ENCODE measurements at places on chromosomes 3 and 15.
A peak's percentile ranks its signal among the peaks of the same experiment; 100 is the strongest.

DNA sequence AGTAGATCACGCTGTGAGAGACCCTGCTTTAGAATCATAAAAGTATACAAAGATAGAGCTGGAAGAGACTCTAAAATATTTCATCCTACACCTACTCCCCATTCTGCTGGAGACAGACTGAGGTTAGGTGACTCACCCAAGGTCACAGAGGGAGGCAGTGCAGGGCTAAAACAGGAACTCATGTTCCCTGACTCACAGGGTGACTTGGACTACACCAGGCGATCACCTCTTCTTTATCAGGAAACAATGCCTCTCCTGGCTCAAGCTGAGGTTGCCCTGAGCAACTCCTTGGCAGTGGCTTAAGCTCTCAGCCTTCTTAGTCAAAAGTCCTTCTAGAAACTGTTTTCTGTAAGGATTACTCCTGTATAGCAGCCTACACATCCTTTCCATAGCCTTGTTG, 26.4 kb upstream of the TNFAIP8L3 start:
- DNase-seq: no peak

DNA sequence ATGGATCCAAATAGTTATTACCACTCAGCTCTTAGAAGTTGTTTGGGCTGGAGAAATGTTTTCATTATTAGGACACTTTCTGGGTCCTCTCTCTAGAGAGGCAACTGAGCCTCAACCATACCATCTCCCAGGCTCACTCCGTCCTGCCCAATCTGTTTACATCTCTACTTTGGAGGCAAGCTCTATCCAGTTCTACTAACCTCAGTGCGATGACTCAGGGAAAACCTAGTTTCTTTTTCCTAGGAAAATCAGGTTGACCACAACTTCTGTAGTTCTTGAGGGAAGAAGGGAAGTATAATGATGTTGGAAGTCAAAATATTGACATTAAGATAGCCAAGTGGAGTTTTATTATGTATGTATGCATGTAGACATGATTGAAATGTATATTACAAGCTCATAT, 40.4 kb downstream of the LPP start:
- DNase-seq: no peak

GRCh38 chr3:101423984-101424888, 88.8 kb downstream of the SENP7 start:
- DNase-seq: no peak

DNA sequence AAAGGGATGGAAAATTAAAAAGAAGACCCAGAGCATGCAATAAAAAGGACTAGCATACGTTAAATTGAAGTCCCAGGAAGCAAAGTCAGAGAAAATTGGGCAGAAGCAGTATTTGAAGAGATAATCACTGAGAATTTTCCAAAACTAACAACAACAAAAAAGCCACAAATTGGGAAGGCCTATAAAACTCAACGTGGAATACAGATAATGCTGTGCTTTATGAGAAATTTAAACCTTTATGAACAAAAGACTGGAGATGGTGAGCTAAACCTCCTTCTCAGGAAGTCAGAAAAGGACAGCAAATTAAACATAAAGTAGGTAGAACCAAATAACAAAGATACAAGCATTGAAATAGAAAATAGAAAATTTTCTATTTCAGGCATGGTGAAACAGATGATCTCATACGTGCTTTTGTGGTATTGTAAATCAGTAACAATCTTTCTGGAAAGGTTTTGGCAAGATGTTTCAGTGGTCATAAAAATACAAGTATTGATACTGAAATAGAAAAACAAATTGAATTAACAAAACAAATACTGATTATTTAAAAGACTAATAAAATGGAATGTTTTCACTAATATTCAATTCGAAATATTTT, 55.6 kb downstream of the LYSMD4 start:
- no peak for DNase-seq

DNA sequence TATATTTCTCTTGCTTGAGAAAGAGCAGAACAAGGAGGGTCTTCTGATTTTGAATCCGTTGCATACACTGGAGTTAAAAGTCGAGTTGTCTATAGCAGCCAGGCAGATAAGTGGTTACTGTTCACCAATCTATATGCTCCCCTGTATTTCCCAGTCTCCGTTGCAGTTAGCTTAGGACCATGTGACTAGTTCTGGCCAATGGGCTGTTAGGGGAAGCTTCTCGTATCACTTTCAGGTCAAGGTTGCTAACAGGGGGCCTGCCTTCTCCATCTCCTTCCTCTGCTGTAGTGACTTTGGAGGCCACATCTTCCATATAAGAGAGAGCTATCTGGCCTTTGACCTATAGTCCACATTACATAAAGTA, 188.5 kb upstream of the KBTBD8 start:
- no peak for DNase-seq

DNA sequence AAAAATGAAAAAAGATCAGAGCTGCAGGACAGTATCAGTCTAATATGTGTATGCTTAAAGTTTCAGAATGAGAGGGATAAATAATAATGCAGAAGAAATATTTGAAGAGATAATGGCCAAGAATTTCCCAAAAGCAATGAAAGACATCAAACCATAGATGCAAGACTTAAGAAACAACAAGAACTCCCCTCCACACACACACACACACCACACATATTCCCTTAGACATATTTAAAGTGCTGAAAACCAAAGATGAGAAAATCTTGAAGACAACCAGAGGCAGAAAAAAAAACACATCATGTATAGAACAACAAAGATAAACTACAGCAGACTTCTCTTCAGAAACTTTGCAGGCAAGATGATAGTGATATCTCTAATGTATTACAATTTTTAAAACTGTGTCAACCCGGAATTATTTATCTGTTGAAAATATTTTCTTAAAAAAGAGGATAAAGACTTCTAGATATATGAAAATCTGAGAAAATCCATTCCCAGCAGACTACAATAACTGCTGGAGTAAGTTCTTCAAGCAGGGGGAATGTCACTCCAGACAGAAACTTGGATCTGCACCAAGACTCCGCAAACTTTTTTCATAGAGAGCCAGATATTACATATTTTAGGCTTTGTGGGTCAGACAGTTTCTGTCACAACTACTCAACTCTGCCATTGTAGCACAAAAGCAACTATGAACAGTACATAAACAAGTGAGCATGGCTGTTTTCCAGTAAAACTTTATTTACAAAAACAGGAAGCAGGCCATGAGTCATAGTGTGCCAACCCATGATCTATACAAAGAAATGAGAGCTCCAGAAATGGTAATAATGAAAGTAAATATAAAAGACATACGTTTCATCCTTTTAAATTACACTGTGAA, 223.4 kb upstream of the CGNL1 start:
- DNase-seq: no peak

- no peak for DNase-seq
Measured at GRCh38 chr15:56291741-56292140, 48.1 kb upstream of the RFX7 start.

- DNase-seq: no peak
Measured at GRCh38 chr3:197734667-197735318, 1.9 kb downstream of the RUBCN start.

DNA sequence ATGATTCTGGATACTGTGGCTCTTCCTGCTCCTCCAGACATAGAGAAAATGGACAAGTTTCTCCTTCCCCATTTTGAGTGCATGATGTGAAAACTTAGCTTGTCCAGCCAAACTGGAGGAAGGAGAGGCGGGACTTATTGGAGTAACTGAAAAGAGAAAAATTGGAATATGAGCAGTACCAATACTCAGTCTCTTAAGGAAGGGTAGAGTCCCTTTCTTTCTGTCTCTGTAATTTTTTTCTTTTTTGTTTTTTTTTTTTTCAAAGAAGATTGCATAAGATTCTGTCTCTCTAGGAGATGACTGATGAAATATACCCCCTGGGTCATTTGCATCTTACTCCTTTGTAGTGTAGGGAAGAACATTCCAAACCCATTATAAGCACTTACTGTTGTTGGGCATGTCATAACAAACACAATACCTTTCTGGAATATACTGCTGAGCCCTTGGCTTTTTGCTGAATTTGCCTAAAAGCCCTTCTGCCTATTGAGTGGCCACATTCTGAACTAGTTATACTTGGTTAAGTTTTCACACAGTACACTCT, 498.1 kb upstream of the TPRG1 start:
- no peak for DNase-seq

DNA sequence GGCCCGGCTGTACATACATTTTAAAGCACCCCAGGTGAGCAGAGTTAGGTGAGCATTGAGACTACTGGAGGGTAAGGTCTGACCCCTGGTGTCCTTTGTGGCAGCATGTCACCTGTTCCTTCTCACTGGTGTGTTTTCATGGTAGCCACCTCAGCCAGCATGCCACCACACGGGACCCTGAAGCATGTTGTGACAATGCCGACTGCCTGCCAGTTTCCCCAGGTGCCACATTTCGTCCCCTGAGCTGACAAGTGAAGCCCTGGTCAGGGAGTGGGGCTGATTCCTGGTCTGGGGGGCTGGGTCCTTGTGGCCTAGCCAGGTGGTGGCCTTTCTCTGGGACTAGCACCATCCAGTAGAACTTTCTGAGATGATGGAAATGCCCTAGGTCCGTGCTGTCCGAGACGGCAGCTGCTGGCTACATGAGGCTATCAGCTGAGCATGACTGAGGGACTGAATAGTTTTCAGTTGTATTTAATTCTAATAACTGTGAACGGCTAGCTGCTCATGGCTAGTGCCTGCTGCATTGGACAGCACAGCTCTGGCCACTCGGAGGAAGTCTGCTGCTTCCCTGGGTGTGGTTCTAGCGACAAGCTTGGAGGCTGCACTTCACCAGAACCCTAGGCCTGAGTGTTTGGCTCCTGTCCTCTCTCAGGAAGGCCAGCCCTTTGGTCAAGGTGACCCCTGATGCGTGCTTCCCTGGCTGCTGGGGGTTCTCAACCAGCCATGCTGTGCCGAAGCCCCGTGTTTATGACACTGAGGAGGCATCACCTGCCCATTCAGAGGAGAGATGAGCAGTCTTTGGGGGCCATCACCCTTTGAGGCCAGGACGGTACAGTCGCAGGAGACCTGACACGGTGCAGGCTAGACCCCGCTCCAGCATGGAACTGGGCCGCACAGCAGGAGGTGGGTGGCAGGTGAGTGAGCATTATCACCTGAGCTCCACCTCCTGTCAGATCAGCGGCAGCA, 3.9 kb downstream of the C3orf22 start:
- no peak for DNase-seq

DNA sequence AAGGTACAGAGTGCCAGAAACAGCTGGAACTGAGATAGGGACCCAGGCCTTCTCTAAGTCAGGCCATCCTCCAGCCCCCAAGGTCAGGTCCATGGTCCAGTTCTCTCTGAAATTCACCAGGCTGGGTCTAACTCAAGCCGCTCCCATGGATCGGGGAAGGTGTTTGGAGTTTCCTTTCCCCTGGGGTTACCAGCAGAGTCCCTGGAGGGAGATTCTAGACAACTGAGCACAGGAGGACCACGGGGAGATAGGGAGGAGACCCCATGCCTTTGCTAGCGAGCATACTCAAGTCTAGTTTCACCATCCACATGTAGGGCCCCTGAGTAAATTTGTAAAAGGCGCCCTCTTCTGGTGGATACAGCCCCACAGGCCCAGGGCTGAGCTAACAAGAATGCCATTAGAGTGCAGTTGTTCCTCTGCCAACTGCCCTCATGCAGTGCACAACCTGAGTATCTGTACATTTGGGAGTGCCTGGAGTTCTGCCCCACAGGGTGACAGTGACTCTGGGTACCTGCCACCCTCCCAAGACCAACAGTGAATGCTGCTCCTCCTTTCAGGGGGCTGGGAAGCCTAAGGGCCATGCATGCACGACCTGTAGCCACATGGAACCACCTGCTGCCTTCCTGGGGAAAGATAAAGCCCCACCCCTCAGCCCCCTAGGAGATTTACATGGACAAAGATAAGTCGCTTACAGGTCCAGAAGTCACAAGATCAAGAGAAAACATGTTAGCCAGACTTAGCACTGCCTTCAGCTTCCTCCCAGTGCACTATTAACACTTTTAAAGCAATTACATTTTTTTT, 89.0 kb downstream of the IQSEC1 start:
- no peak for DNase-seq

DNA sequence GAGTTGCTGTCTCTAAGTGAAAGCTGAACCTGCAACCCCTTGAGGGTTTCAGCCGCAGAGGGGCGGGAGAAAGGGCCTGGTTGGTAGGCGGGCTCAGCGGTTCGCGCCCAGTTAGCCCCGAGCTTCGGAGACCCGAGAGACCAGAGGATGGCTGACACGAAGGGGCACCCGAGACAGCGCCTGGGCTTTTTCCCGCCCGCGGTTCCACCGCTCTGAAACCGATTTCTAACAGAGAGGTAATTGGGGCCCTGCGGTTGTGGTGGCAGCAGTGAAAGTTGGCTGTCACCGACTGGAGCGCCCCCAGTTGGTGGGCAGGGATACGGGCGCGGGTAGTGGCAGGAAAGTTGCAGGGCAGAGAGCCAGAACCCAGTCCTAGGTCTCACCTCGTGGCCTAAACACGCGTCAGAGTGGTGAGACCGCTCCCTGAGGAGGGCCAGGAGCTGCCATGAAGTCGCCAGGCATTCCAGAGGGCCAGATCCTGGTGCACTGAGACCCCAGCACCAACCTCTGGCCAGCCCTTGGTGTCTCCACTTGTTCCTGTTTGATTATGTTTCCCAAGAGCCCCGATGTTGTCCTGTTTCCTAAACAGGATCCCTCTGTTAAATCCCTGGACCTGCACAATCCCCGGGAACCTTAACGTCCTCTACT, 625 bp upstream of the ELL3 start:
- peak; percentile 81 for DNase-seq

GRCh38 chr3:38005076-38006020, 14.8 kb downstream of the VILL start:
- DNase-seq: no peak

GRCh38 chr15:34583399-34584329, at the start of gene GOLGA8B:
Gene GOLGA8B, minus strand, starts transcription at chr15:34583651. Its CDS starts 47,739 bp downstream, at chr15:34535912.
- DNase-seq: peak; percentile 56

DNA sequence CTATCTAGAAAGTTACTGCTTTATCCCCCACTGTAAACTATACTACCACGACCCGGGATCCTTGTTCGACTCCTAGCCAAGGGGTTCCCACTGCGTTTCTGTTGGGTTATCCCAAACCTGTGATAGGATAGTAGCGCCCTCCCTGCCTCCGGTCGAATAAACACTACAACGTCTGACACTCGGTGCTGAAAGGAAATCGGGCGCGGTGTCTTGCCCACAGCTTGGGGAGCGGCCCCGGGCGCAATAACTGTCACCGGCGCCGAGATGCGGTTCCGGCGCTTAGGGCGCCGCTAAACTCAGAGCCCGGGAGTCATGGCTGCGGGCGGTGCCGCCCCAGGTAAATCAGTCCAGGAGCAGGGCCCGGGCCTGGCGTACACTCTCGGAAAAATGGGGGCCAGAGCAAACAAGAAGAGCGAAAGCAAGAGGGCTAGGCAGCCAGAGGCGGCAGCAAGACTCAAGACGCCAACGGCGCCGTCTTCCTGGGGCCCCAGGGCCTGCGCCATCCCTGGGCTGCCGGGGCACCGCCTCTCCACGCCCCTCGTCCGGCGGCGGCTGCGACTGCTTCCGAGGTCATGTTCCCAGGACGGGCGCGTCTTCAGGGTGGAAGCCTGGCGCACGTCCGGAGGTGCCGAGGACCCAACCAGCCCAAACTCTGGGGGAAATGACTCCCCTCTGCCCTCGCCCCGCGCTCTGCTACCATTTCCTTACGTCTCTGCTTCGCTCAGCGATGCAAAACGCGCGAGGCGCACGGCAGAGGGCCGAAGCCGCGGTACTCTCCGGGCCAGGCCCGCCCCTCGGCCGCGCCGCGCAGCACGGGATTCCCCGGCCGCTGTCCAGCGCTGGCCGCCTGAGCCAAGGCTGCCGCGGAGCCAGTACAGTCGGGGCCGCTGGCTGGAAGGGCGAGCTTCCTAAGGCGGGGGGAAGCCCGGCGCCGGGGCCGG, at the start of gene DUT:
Gene DUT (plus strand): TSS at position 575 of the 941 bp plus-strand sequence. CDS start 87 bp downstream, at position 662.
- peak; percentile 60 for DNase-seq

Data from stimulated activated CD8-positive, alpha-beta memory T cell treated with anti-CD3 and anti-CD28 coated beads, Interleukin-7, amount 100 ng/mL, for 48 hours (primary cell).